ENCODE measurements at places on chromosomes 6 and 20.

GRCh38 chr20:22805996-22806395 lies 221.6 kb upstream of the FOXA2 start:
- no peaks in the 10 kb centered on the region for H3K27me3 ChIP-seq
- H3K4me3 ChIP-seq: no peak overlapping the region
- H3K36me3 ChIP-seq: no peaks in the 10 kb centered on the region
- H3K4me1 ChIP-seq: no peaks in the 10 kb centered on the region
- no peak overlapping the region for H3K27ac ChIP-seq

DNA sequence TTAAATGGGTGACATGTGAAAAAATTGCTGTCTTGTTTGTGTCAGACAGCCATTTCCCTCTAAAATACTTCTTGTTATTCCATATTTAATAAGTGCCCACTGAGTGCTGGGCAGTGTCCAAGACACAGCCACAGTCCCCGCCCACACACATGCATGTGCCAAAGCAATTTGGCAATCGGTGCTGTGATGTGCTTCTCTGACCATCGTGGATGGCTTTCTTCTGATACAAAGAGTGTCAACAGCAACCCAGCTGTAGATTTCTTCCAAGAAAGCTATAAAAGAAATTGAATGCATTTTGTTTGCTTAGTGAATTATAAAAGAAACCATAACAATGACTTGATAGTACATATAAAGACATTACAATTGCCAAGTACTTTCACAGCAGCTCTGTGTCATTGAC lies 140.5 kb upstream of the ATXN1 start:
- DNase-seq: no peak
- no peak overlapping the region for H3K27ac ChIP-seq
- H3K36me3 ChIP-seq: no peaks in the 10 kb centered on the region
- no peaks in the 10 kb centered on the region for H3K4me1 ChIP-seq

GRCh38 chr6:6452002-6452401 lies 131.5 kb upstream of the F13A1 start:
- no peaks in the 10 kb centered on the region for H3K36me3 ChIP-seq
- DNase-seq: no peak
- no peak overlapping the region for H3K4me3 ChIP-seq
- no peak overlapping the region for H3K27ac ChIP-seq

GRCh38 chr20:59630526-59630925 lies 26.2 kb downstream of the PHACTR3 start:
- no peak overlapping the region for H3K27ac ChIP-seq
- H3K36me3 ChIP-seq: no peaks in the 10 kb centered on the region
- no peaks in the 10 kb centered on the region for H3K4me1 ChIP-seq
- peaks cover 8% of the 10 kb centered on the region for H3K27me3 ChIP-seq
- no peak for DNase-seq
- no peak overlapping the region for H3K4me3 ChIP-seq

DNA sequence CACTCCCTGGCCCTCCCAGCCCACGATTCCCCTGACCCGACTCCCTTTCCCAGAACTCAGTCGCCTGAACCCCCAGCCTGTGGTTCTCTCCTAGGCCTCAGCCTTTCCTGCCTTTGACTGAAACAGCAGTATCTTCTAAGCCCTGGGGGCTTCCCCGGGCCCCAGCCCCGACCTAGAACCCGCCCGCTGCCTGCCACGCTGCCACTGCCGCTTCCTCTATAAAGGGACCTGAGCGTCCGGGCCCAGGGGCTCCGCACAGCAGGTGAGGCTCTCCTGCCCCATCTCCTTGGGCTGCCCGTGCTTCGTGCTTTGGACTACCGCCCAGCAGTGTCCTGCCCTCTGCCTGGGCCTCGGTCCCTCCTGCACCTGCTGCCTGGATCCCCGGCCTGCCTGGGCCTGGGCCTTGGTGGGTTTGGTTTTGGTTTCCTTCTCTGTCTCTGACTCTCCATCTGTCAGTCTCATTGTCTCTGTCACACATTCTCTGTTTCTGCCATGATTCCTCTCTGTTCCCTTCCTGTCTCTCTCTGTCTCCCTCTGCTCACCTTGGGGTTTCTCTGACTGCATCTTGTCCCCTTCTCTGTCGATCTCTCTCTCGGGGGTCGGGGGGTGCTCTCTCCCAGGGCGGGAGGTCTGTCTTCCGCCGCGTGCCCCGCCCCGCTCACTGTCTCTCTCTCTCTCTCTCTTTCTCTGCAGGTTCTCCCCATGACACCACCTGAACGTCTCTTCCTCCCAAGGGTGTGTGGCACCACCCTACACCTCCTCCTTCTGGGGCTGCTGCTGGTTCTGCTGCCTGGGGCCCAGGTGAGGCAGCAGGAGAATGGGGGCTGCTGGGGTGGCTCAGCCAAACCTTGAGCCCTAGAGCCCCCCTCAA lies at the start of gene LTA:
TSS of gene LTA (plus strand) at position 249 of the 871 bp plus-strand sequence. CDS start at position 703, 454 bp downstream.
- no peaks in the 10 kb centered on the region for H3K27me3 ChIP-seq
- peak within 1 kb of the TSS; percentile 99 for H3K27ac ChIP-seq
- peaks cover 54% of the 10 kb centered on the region for H3K36me3 ChIP-seq
- peak; percentile 89 for DNase-seq
- H3K4me3 ChIP-seq: peak within 1 kb of the TSS; percentile 97

DNA sequence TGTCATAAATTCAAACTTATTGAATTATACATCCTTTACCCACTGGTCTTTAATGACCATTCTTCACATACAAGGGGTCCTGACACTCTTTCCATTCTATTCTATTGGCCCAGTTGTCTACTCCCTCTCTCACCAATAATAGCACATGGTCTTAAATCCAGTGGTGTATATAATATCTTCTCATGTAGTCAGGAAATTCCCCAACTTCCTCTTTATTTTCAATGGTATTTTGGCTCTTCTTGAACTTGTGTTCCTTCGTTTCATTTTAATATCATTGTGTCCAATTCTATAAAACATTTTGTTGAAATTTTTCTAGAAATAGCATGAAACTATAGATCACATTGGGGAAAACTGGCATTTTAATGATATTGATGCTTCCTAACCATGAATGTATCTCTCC lies 36.8 kb downstream of the PSMB9 start:
- H3K4me3 ChIP-seq: no peak overlapping the region
- no peak for DNase-seq
- peaks cover 12% of the 10 kb centered on the region for H3K4me1 ChIP-seq
- no peak overlapping the region for H3K27ac ChIP-seq

DNA sequence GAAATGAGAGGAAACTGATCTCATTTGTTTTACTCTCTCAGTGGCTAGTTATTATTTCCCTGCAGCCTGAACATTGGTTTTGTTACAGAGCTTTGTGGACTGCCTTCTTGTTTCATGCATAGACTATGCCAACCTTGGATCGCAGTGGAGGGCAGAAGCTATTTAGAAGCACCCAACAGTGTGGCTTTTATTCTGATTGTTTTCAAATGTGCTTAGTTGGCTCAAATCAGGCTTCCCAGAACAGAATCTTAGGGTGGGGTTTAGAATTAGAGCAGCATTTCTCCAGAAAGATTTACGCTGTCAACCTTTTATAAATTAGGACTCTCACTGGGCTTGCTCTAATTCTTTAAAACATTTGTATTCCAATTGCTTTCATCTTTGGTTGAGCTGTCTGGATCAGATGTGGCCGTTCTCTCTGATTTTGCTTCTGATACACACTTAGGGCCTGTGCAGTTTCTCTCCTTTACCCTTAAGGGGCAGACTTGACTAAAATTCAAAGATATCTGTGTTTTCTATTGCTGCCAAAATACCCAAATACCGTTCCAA lies 210.3 kb downstream of the BCKDHB start:
- peaks cover 7% of the 10 kb centered on the region for H3K36me3 ChIP-seq
- H3K4me3 ChIP-seq: no peak overlapping the region
- no peaks in the 10 kb centered on the region for H3K4me1 ChIP-seq
- H3K27me3 ChIP-seq: no peaks in the 10 kb centered on the region
- H3K27ac ChIP-seq: no peak overlapping the region

DNA sequence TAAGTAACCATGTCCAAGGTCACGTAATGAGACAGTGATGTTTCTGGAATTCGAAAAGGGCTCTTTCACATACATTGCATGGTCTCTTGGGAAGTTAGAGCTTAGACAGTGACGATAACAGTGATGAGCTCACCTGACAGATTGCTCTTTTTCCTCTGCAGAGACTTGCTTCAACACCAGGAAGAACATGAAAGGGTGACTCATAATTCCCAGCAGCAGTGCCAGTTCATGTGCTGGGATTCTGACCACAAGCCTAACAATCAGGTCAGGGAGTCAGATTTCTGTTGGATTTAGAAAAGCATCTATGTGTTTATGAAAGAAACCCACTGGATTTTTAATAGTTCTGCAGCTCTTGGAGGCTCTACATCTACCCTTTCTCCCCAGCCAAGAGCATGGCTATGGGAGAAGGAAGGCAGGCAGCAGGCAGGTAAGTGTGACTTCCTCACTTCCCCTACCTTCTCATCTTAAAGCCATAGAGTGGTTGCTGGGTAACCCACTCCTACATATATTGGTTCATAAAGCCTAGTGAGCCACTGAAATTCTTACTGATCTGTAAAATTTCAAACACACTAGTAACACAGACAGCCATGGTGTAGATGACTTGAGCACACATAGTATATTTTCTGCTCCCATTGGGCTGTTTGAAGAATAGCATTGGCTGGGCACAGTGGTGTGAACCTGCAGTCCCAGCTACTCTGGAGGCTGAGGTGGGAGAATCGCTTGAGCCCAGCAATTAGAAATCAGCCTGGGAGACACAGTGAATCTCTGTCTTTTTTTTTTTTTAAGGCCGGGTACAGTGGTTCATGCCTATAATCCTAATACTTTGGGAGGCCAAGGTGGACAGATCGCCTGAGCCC lies 44.4 kb upstream of the LOC128125822 start:
- no peaks in the 10 kb centered on the region for H3K27me3 ChIP-seq
- no peaks in the 10 kb centered on the region for H3K36me3 ChIP-seq
- H3K4me1 ChIP-seq: peaks cover 14% of the 10 kb centered on the region
- no peak overlapping the region for H3K27ac ChIP-seq
- no peak overlapping the region for H3K4me3 ChIP-seq

GRCh38 chr20:37902504-37903313 lies at the start of gene VSTM2L:
Gene VSTM2L (plus strand): TSS chr20:37903127. CDS start chr20:37903351, 224 bp downstream.
- peak within 1 kb of the TSS; percentile 46 for H3K4me3 ChIP-seq
- H3K36me3 ChIP-seq: no peaks in the 10 kb centered on the region
- peak within 1 kb of the TSS; percentile 70 for H3K27ac ChIP-seq
- H3K4me1 ChIP-seq: peaks cover 16% of the 10 kb centered on the region

- no peak for DNase-seq
- peaks cover 68% of the 10 kb centered on the region for H3K36me3 ChIP-seq
- H3K27me3 ChIP-seq: no peaks in the 10 kb centered on the region
- H3K4me1 ChIP-seq: peaks cover 3% of the 10 kb centered on the region
- H3K4me3 ChIP-seq: no peak overlapping the region
Observed at GRCh38 chr6:109739686-109740085, 48.6 kb downstream of the FIG4 start.

DNA sequence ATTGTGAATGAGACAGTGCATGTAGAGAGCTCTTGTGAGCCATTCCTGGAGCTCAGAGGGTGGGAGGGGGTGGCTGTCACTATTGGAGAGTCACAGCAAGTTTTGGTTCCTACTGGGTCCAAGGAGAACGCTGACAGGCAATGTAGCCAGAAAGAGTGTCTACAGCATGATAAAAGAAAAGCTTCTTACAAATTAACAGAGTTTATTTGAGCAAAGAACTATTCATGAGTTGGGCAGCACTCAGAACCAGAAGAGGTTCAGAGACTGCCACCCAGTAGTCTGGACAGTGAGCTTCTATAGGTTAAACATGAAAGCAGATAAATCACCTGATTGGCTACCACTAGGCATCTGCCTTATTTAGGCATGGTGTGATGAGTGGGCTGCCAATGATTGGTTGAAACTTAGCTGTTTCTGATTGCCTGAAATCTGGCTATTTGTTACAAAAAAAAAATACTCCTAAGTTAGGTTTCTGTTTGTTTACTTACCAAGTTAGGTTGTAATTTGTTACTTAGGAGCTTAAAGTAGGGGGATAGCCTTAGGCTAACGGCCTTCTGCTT lies 473.4 kb downstream of the PREX1 start:
- H3K4me3 ChIP-seq: no peak overlapping the region
- H3K27me3 ChIP-seq: peaks cover 28% of the 10 kb centered on the region
- H3K27ac ChIP-seq: no peak overlapping the region
- H3K4me1 ChIP-seq: no peaks in the 10 kb centered on the region
- H3K36me3 ChIP-seq: no peaks in the 10 kb centered on the region

Measured in activated T-cell treated with anti-CD3 and anti-CD28 coated beads, Interleukin-2, amount 50 U/mL, for 24 hours (primary cell).